Globus pallidus (tissue), 1 donor: ENCODE measurements at places on chromosomes 6 and 20.
A peak's percentile ranks its signal among the peaks of the same experiment; 100 is the strongest.

- DNase-seq, result peak; percentile 43
Measured at GRCh38 chr6:89073014-89073620, 7.4 kb upstream of the PNRC1 start.

GRCh38 chr6:137230547-137230946 is 11.4 kb upstream of the IFNGR1 start:
- DNase-seq, result no peak

DNA sequence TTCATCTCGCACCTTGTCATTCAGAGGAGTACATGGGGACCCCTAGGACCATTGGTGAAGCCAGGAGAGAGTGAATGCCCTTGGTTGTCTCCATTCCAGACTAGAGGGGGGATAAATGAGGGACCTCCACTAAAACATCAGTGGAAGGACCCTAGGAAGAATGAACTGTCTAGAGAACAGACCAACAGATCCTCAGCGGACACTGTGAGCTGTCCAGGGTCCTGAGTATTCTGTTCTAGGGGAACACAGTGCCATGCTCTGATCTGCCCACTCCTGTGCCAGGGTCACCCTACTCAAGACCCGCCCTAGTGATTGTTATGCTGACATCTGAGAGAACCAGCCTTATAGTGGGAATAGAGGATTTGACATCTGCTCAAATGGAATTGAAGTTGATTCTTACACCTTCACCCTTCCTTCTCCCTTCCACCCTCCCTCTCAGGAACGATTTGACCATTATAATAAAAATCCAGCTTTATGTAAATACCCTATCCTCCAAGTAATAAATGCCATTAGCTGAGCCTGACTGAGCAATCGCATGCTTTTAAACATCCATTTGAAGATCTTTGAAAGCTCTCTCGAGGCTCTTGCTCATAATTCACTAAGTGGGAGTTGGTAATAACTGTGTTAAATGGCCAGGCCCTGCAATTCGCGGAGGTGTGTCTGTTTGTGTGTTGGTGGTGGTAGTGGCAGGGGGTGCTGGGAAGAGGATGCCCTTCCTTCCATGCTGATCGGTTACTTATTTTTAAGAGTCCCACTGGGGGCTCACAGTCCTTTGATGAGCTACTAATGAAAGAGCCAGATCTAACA is 43.6 kb upstream of the SLC32A1 start:
- DNase-seq, result no peak

GRCh38 chr6:96236471-96236870 is 220.7 kb downstream of the FUT9 start:
- no peak for DNase-seq

DNA sequence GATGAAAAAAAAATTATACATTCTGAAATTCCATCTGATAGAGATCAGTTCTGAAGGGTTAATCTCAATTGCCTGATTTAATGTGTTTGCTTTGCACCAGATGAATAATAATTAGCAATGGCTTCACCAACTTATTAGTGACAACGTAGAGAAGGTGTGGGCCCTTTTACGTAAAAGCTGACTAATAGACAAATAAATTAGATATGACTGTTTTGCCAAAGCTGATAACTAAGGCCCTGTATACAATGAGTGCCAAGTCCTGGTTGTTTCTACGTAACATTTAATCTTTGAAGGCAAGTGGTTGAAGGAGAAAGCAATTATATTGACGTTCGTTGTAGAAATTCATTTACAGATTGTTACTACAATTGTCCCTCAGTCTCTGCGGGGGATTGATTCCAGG is 10.8 kb downstream of the SGK1 start:
- DNase-seq, result no peak
